ENCODE measurements at places on chromosomes 5 and 9.

DNA sequence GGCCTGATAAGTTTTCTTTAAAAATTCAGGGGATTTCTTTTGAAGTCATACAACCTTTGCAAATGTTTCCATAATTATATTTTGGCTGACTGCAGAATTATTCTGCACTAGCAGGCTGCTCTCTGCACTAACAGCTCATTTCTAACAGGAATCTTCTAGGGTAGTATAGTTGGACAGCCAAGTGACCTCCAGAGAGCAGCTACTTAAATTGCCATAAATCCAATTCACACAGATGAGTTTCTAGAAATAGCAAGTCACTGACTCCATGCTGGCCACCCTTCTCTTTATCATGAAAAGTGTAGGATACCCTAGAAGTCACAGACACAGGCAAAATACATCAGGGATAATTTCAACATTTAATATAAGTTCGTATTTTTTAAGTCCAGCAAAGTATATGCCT is 110.9 kb upstream of the TARS1 start:
- H3K27ac ChIP-seq, result no peak overlapping the region
- no peaks in the 10 kb centered on the region for H3K27me3 ChIP-seq
- no peaks in the 10 kb centered on the region for H3K36me3 ChIP-seq
- no peak overlapping the region for H3K4me3 ChIP-seq
- no peak for DNase-seq
- no peaks in the 10 kb centered on the region for H3K4me1 ChIP-seq

GRCh38 chr9:84230355-84231145 is 110.0 kb downstream of the SLC28A3 start:
- H3K4me1 ChIP-seq, result no peaks in the 10 kb centered on the region
- no peak for DNase-seq
- H3K27ac ChIP-seq, result no peak overlapping the region
- H3K4me3 ChIP-seq, result no peak overlapping the region
- no peaks in the 10 kb centered on the region for H3K27me3 ChIP-seq
- no peaks in the 10 kb centered on the region for H3K36me3 ChIP-seq

DNA sequence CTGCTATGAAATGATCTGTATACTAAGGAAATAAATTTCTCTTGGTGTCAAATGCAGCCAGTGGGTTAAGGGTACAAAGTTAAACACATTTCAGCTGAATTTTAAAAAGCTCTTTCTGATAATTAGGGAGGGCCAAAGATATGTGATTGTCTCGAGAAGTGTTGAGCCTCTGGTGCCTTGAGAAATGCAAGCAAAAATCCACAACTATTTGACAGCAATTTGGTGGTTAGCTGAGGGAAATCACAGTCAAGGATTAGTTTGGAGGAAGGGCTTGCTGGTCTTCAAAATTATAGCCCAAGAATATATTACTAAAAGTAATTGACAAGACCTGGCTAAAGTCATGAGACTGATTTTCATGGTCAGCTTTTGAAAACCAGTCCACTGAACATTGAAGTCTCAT is 255.7 kb upstream of the PPP1R2B start:
- no peaks in the 10 kb centered on the region for H3K27me3 ChIP-seq
- H3K36me3 ChIP-seq, result no peaks in the 10 kb centered on the region
- no peak overlapping the region for H3K27ac ChIP-seq
- DNase-seq, result no peak

DNA sequence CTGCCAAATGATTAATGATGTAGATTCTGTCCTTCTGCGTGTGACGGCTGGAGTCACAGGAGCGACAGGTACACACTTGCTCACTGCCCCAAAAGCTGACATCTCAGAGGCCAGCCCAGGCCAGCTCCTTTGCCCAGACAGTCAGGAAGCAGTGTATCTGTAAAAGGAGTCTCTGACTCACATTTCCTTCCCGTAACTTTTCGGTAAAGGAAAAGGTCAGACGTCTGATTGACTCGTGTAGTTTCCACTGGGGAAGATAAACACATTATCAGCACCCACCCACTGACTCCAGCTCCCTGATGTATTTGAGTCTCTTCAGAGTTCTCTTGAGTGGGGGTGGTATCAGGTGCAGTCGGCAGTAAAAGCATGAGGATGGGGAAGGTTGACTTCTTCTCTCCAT is 64.4 kb upstream of the WWC1 start:
- DNase-seq, result no peak
- H3K4me1 ChIP-seq, result no peaks in the 10 kb centered on the region
- H3K36me3 ChIP-seq, result no peaks in the 10 kb centered on the region
- H3K4me3 ChIP-seq, result no peak overlapping the region
- H3K27ac ChIP-seq, result no peak overlapping the region
